ENCODE measurements at places on chromosomes 12 and 14. TPM values are rescaled to one million over a fixed set of nuclear protein-coding genes. Genes with fewer than 3 reads are reported as not detected.

The MIP gene
- 0.13 TPM for total RNA-seq

The CCND2 gene
- total RNA-seq, result 144 TPM

The SERPINA12 gene
- not detected for total RNA-seq

The TMEM132C gene
- total RNA-seq, result not detected

The ANKLE2 gene
- 52.3 TPM for total RNA-seq

The TSPAN11 gene
- 0.13 TPM for total RNA-seq

The MFAP5 gene
- 37.3 TPM for total RNA-seq

The KRT85 gene
- total RNA-seq, result not detected

The CAPZA3 gene
- total RNA-seq, result not detected

The SLC6A13 gene
- 0.30 TPM for total RNA-seq

The A2M gene
- total RNA-seq, result 4.2 TPM

The MANSC4 gene
- not detected for total RNA-seq

The POU6F1 gene
- total RNA-seq, result 3.5 TPM

The ERBB3 gene
- 0.10 TPM for total RNA-seq

The CELA1 gene
- not detected for total RNA-seq

The EFS gene
- total RNA-seq, result 15.0 TPM

The KRT5 gene
- total RNA-seq, result 0.52 TPM

The GLS2 gene
- total RNA-seq, result 0.13 TPM

The KRT71 gene
- not detected for total RNA-seq

The SIX6 gene
- not detected for total RNA-seq

The NYNRIN gene
- 6.9 TPM for total RNA-seq

The ALDH6A1 gene
- 31.5 TPM for total RNA-seq

The COPZ1 gene
- 111 TPM for total RNA-seq

The AMN gene
- 0.07 TPM for total RNA-seq

The MAP1LC3B2 gene
- total RNA-seq, result 0.52 TPM

The KLHDC1 gene
- total RNA-seq, result 3.4 TPM

The ARMH4 gene
- 9.6 TPM for total RNA-seq

The MGST1 gene
- total RNA-seq, result 73.7 TPM

The ACADS gene
- total RNA-seq, result 6.6 TPM

The NUAK1 gene
- 31.4 TPM for total RNA-seq

The AKAP3 gene
- total RNA-seq, result 1.7 TPM

The LHX5 gene
- not detected for total RNA-seq
